ENCODE measurements at places on chromosomes 11 and 22.
A peak's percentile ranks its signal among the peaks of the same experiment; 100 is the strongest.

- no peak for DNase-seq
Observed at GRCh38 chr22:46078241-46079092, 71.9 kb upstream of the PPARA start.

GRCh38 chr11:108324587-108324986, 101.7 kb downstream of the ATM start:
- no peak for DNase-seq

- DNase-seq, result no peak
Observed at GRCh38 chr11:95076416-95076815, 9.7 kb downstream of the SRSF8 start.

DNA sequence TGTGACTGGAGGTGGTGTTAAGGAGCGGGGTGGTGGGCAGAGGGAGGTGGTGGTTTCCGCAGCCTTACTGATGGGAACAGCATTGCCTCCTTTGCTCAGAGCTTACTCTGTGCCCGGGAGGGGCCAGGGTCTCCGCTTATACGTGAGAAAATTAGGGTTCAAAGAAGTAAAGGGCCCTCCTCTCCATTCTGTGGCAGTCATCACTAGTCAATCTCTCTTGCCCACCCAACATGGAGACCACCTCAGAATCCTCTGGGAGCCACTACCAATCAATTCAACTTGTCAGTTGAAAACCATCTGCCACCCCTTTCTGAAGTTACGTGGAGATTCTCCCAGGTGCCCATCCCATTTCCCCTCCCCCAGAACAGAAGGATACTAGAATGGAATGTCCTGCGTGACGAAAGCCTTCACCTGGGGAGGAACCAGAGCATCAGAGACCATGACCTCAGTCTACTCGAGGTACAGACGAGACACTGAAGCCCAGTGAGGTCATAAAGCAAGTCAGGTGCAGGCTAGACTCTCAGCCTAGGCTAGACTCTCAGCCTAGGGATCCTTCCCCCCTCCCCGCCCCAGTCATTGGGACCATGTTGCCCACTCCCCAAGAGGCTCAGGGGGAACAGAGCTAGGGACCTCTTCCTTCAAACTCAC, 2.0 kb downstream of the SELENOM start:
- no peak for DNase-seq

- DNase-seq, result no peak
Observed at GRCh38 chr11:94066901-94067429, 45.8 kb downstream of the HEPHL1 start.

- no peak for DNase-seq
Observed at GRCh38 chr22:25110596-25110845, 89.1 kb upstream of the CRYBB3 start.

DNA sequence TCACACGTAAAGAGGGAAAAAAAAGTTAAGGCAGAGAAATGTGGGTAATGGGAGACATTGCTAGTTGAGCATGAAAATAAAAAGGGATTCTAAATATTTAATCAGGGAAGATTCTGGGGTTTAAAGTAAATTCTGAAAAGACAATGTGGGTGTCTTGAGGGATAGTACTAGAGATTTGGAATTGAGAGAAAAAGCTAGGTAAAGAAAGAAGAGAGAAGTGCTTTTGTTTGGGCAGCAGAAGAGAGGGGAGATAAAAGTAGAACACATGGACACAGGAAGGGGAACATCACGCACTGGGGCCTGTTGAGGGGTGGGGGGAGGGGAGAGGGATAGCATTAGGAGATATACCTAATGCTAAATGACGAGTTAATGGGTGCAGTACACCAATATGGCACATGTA, 3.5 kb upstream of the YPEL4 start:
- DNase-seq, result no peak

DNA sequence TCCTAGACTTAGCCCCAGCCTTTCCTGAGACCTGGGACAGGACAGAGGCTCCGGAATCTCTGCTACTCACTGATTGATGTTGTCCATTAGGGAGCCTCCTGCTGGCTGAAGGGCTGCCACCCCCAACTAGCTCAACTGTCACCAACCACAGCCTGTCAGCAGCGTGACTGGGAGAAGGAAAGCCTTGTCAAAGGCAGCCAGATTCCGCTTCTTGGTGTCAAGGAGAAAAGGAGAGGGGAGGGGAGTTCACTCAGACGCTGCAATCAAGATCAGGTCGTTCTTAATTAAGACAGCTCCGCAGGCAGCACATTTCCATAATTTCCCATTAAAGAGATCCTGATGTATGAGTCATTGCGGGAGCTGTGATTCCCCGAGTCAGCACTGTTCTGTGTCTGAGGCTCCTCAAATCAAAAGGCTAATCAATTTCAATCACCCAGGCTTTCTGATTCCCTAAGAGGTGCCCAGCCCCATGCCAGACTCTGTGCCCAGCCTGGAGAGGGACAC, 152.8 kb upstream of the ZBED5 start:
- DNase-seq, result no peak

GRCh38 chr11:19216709-19217374, 15.1 kb upstream of the CSRP3 start:
- DNase-seq, result no peak

GRCh38 chr22:46655861-46656608, 35.8 kb downstream of the GRAMD4 start:
- no peak for DNase-seq

DNA sequence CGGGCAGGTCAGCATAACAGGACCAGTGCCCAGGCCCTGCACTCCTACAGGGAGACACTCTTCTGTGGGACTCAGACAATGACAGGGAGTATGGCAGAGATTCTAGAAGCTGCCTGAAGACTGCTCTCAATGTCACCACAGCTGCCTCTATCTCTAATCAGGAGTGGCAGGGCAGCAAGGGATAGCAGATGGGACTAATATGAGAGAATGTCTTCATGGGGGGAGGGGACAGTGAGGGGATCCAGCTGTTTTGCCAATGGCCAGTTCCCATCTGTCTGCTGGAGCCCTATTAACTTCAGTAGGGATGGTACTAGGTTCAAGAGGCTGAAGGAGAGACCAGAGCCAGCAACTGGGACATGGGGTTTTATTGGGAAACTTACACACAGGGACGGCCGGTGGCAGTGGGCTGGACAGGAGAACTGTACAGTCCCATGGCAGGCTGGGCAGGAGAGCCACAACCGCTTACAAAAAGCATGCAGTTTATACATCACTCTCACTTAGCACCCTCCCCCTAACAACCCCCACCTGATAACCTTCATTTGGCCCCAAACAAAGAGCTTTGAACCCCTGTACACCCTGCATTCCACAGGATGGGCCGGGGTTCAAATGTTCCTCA, 2.5 kb upstream of the CD82 start:
- DNase-seq, result no peak

DNA sequence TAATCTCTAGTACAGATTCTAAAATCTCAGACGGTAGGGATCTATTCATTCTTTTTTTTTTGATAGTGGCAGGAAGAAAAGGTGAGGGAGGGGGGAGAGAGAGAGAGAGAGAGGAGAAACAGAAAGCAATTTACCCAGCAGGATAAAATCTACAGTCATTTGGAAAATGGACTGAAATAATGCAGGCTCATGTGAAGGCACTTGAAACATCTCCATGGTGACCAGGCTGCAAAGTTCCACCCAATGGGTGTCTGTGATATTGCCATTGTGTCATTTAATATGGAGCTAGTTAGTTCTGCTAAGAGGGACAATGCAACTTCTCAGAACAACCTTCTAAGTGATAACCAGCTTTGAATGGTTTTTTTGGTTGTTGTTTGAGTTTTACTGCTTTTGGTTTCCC, 165.2 kb upstream of the RAG2 start:
- no peak for DNase-seq

- DNase-seq, result no peak
Observed at GRCh38 chr11:123103326-123103980, 41.5 kb upstream of the HSPA8 start.

DNA sequence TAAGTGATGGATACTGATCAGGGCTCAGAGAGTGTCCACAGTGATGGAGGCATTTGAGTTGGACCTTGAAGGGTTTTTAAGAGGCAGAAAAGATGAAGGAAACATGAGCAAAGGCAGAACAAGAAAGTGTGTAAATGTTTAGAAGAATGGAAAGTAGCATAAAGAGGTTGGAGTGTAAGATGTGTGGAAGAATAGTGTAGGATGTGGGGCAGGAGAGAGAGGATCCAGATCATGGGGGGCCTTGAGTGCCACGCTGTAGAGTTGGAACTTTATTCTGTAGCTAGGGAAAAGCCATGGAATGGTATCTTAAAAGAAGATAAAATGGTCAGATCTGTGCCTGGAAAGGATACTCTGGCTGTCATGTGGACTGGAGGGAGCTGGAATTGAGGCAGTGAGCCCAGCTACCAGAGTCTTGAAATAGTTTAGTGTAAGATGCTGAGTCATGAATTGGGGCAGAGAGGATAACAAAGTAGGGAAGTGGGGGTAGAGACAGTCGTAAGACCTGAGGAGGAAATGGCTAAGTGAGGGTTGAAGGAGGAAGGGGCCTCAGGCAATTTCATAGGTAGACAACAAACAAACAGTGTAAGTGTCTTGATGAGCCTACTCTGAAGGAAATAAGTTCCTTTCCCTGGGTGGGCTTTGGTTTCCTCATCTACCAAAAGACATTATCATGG, 6.7 kb downstream of the KCNE3 start:
- DNase-seq, result no peak

DNA sequence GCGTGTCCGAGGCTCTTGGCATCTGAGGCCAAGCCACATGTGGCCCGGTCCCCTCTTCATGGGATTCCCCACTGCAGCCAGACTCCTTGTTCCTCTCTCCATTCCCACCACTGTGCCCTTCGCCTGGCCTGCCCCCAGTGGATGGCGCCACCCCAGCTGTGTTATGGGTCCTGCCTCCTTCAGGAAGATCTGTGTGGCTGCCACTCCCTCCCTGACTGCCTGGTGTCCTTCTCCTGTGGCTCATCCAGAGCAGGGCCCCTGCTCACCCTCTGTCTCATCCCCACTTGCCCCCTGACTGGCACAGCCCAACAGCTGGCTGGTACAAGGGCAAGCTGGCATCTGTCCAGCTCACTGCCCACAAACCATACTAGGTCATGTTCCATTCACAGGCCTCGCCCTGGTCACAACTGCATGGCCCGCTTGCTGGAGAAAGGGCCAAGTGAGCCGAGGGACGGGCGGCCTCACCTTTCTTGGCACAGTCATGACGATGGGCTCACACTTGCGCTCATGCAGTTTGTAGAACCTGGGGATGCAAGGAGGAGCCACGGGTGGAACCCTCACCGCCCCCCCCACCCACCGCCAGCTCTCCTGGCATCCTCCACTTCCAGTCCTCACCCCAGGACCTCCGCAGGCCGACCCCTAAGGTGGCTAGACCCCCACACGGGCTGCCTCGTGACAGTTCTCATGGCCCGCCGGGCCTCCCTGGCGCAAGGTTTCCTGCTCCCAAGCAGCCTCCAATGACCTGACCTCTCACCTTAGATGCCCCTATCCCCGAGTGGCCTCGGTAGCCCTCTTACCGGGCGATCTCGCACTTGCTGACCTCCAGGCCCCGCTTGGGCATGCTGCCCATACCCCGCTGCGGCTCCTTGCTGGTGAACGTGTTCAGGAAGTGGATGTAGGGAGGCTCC, 2.1 kb upstream of the PTPRCAP start:
- no peak for DNase-seq

DNA sequence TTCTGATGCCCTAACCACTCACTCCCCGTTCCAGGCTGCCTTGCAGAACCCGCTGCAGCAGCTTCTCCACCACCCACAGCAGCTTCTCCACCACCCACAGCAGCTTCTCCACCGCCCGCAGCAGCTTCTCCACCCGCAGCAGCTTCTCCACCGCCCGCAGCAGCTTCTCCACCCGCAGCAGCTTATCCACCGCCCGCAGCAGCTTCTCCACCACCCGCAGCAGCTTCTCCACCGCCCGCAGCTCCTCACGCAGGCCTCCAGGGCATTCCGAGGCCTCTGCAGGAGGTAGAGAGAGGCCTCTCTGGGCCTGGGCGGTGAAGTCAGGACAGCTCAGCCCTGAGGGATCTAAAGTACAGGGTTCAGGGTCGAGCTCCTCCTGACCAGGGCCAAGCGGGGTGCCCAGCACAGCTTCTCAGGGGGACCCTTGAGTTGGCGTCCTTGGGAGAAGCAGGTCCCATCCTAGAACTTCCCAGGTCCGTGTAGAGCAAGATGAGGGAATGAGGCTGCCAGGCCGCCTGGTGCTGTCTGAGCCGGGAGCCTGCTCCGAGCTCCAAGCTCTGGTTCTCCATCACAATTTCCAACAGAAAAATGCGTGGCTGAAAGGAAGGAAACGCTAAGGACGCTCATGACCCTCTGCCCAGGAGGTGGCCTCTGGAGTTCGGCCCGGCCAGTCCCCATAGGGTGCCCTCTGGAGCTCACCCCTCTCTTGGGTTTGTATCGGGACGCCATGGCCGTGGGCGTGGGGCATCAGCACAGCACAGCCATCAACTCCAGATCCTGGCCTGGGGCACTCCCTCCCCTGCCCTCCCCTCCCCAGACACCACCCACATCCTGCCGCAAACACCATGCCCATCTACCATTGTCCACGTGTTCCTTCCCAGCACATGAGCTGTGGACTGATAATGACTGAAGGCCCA, 528.6 kb downstream of the BRD1 start:
- peak; percentile 54 for DNase-seq

- DNase-seq, result no peak
Observed at GRCh38 chr22:39303358-39303757, 16.1 kb downstream of the RPL3 start.

DNA sequence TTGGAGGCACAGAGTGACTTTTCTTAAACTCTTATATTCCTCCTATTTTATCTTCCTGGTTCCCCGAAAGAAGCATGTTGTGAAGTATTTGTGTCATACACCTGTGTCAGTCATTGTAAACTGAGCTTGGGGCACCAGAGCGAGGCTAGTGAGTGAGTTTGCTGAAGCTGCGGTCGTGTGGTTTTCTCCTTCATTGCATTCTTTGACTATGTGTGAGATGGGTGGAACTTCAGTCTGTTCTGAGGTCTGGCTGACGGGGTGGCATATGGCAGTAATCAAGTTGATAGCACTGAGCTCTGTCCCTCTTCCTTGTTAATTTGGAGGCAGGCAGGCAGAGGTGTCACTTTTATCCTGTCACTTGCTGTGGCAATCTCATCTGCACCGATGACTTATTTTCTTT, 4.2 kb downstream of the VPS26B start:
- no peak for DNase-seq

GRCh38 chr11:12587333-12587991, 86.8 kb upstream of the TEAD1 start:
- no peak for DNase-seq

GRCh38 chr11:10197091-10197490, 96.9 kb downstream of the SBF2 start:
- DNase-seq, result no peak

- DNase-seq, result no peak
Observed at GRCh38 chr22:46149512-46150033, 753 bp upstream of the PPARA start.

- DNase-seq, result no peak
Observed at GRCh38 chr11:46149826-46150225, 28.6 kb upstream of the PHF21A start.

- no peak for DNase-seq
Observed at GRCh38 chr11:57648801-57649735, 644 bp downstream of the YPEL4 start.

- DNase-seq, result no peak
Observed at GRCh38 chr11:125387901-125388300, 108.2 kb downstream of the FEZ1 start.

- DNase-seq, result no peak
Observed at GRCh38 chr22:45934659-45935341, 42.2 kb downstream of the WNT7B start.
